ENCODE measurements at places on chromosomes 3 and 15.

DNA sequence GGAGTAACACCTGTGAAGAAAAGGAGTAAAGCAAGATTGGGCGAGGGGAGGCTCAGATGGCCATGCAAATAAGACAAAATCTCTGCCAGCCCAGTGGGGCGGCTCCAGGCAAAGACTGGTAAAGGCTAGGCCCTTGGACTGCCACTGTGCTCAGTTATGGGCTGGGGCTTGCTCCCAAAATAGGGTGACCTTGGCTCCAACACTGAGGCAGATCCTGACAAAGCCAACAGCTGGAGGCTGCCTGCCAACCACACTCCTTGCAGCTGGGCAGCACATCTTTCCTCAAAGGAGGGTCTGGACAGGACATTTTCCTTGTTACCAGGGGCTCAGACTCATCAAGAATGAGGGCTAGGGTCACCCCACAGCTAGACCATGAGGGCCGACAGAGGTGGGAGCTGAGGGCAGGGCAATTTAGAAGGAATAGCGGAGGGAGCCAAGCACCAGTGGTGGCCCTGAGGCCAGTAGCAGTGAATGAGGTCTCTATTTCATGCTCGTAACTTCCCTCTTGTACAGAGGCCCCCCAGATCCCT, 86.1 kb downstream of the CHRD start:
- DNase-seq, result no peak

GRCh38 chr3:149765762-149766334, 13.6 kb upstream of the COMMD2 start:
- DNase-seq, result no peak

DNA sequence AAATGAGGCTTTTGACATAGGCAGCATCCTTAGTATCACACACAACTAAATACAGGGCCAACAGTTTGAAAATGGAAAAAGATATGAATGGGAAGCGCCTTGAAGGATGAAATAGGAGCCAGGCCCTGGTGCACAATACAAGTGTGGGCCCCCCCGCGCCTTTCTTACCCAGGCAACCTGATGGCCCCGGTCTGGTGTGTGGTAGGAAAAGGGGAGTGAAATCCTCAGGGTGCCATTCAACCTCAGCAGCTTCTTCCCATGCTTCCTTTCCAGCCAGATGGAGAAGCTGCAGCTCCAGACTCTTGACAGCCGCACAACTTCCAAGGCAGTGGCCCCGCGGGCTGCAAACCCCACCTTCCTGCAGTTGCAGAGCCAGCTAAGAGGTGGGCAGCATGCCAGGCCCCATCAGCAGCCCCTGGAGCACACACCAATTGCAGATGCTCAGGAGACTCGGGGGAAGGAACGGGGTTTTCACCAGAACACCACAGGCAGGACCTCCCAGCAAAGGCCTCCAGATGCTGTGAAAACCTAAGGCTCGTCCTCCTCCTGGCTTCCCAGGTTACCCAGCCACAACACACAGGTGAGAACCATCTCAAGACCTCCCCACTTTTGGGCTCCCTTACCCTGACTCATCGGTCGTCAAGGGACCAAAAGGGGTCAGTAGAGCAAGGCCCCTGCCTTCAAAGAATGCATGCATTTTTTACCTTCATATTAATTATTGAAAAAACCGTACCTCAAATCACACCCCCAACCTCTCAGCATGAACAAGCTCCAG, 101.6 kb downstream of the CPN2 start:
- DNase-seq, result peak; percentile 72

DNA sequence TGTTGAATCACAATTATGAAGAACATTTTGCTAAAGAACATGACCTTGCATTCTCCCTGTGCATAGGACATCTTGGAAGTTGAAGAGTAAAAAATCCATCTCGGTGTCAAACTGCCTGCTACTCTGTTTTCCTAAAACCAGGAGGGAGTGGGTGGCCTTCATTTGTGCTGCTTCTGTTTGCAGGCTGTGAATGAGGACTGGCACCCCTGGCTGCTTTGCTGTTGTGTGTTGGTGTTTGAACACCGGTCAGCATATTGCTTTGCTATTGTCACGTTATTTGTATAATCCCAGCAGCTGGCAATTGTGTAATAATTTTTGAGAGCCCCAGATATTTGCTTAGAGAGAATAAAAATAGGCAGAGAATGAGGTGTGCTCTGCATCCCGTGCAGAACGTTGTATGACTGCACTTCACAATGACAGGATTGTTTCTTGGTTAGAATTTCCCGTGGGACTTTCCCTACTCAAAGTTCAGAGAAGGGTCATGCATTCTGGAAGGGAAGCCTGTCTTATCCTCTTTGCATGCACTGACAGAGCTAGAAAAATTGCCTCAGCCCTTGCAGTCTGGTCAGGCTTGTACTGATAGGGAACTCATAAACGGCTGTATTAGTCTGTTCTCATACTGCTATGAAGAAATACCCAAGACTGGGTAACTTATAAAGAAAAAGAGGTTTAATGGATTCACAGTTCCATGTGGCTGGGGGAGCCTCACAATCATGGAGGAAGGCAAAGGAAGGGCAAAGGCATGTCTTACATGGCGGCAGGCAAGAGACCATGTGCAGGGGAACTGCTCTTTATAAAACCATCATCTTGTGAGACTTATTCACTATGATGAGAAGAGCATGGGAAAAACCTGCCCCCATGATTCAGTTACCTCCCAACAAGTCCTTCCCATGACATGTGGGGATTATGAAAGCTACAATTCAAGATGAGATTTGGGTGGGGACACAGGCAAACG, 16.3 kb downstream of the SV2B start:
- no peak for DNase-seq

GRCh38 chr3:190167936-190168680, 47.4 kb upstream of the P3H2 start:
- DNase-seq, result no peak

DNA sequence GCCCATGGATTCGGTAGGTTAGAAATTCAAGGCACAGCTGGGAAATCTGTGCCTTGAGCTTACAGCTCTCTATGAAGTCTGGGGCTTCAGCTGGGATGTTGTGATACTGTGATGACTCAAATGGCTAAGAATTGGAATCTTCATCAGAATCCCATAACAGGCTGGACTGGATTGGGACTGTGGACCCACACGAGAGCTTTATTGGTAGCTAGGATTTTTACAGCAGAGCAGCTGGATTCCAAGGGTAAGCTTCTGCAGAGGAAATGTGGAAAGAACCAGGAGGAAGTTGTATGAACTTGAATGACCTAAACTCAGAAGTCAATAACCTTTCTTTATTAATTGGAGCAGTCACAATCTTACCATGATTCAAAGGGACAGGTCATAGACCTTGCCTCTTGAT, 1187.1 kb downstream of the ROBO1 start:
- no peak for DNase-seq
